ENCODE measurements at places on chromosomes 7 and 10.

- DNase-seq: no peak
These were observed 18.9 kb downstream of the OTUD1 start for GRCh38 chr10:23457632-23458417.

DNA sequence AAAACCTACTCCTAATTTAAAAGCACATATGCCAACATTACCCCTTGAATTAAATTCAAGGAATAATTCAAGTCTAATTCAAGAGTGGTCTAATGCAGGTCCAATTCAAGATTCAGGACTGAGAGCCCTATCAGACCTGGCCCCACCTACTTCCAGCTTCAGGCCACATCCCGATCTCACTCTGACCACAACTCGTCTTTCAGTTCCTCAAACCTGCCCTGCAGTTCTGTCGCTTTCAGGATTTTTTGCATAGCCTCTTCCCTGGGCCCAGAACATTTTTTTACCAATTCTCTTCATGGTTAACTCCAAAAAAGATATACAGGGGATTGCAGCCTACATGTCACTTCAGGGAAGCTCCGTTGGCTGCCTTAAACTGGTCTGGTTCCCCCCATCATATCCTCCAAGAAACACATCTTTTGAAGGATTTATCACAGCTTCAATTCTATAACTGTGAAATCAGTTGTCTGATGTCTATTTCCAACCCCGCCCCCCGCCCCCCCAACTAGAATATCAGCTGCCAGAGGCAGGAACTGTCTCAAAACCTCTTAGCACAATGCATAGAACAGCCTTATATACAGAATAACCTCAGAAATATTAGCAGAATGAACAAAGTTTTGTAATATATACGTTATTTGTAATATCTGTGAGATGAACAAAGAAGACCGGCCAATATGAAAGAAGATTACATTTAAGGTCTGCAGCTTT lies 20.8 kb downstream of the CCDC6 start:
- DNase-seq: peak; percentile 67

- peak; percentile 53 for DNase-seq
These were observed 183.2 kb downstream of the PRPF18 start for GRCh38 chr10:13769946-13770345.

GRCh38 chr7:87866089-87866488 lies 10.1 kb downstream of the SLC25A40 start:
- DNase-seq: no peak

DNA sequence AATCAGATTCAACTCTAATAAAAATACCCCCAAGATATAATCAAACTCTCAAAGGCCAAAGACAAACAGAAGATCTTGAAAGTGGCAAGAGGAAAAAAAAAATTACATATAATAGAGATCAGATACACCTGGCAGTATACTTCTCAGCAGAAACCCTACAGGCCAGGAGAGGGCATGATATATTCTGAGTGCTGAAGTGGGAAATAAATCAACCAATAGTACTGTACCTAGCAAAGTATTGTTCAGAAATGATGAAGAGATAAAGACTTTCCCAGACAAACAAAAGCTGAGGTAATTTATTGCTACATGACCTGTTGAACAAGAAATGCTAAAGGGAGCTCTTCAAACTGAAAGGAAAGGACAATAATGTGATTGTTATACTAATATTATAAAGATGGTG lies 291.9 kb downstream of the SH2D4B start:
- no peak for DNase-seq

- DNase-seq: no peak
These were observed 10.6 kb downstream of the ZYX start for GRCh38 chr7:143391462-143392404.

- no peak for DNase-seq
These were observed 48.5 kb upstream of the ADGRA1 start for GRCh38 chr10:133039107-133039802.

DNA sequence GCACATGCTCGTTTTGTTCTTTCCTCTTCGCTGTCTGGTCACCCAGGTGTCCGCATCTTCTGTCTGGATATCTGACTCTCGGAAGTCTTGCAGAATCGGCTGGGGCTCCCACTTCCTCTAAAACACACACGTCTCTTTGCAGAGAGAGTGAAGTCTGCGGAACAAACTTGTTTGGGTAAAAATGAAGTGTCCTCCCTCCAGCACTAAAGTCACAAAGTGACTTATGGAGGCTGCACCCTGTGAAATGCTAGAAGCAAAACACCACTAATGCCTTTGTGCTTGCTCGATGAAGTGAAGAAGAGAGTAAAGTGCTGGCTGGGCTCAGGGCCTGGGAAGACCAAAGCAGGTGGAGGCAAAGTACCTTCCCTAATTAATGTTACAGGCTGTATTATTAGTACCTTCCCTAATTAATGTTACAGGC lies 71.4 kb downstream of the FGFR2 start:
- DNase-seq: no peak

- peak; percentile 65 for DNase-seq
These were observed 534 bp downstream of the UBE3C start for GRCh38 chr7:157139111-157139809.

DNA sequence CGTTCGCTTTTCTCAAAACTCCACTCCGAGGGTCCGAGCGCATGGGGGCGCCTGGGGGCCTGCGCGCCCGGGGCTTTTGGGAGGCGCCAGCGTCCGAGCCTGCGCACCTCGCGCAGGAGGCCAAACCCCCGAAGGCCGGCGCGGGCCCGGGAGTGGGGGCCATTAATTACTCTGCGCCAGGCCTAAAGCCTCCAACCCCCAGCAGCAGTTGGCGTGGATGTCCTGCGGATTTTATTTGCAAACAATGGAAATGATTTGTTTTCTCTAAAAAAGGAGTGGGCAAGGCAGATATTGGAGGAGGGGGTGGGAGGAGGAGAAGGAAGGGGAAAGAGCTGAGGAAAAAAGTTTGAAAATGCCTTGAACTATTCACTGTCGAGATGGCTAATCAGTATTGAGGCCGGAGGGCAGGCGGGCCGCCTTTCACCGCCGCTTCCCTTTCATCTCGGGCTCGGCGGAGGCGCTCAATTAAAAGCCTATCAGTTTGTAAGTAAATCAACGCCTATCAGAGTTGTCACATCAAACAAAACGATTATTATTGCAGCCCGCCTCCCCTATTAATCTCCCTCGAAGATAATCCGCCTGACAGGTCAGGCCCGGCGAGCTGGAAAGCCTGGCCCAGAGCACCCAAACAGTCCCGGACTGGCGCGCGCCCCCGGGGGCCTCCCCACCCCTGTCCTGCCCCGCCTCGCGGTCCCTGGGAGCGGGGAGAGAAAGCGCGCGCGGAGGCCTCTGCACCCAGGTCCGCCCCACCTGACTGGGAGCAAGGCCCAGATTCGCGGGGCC lies 3.4 kb upstream of the ZNF503 start:
- no peak for DNase-seq

- DNase-seq: no peak
These were observed 533.5 kb downstream of the GPAM start for GRCh38 chr10:111650088-111650487.

DNA sequence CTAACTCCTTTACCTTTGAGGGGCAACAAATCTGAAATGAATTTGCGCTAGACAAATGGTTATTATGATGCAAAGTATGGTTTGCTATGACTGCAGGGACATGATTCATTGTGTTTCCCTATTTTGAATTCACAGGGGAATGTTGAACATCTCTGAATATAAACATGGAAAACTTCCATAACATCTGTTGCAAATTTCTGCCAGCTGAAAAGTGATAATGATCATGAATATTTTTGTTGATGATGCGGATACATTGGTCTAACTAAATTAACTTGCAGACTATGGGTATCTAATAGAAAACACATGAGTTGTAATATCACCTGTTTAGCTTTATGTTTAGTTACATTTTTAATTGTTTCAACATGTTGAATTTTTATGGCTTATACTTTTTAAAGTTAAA lies 1325.5 kb downstream of the REEP3 start:
- no peak for DNase-seq

DNA sequence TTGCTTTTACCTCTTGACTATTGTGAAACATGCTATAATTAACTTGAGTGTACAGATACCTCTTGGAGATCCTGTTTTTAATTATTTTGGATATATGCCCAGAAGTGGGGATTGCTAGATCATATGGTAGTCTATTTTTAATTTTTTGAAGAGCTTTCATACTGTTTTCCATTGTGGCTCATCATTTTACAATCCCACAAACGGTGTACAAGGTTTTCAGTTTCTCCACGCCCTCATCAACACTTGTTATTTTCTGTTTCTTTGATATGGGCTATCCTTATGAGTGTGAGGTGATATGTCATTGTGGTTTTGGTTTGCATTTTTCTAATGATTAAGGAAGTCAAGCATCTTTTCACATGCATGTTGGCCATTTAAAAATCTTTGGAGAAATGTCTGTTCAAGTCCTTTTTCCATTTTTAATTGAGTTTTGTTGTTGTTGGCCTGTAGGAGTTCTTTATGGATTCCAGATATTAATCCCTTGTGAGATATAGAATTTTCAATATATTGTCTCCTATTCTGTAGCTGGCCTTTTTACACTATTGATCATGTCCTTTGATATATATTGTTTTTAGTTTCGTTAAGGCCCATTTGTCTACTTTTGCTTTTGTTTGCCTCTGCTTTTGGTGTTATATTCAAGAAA lies 7.5 kb downstream of the AGK start:
- DNase-seq: peak; percentile 9

DNA sequence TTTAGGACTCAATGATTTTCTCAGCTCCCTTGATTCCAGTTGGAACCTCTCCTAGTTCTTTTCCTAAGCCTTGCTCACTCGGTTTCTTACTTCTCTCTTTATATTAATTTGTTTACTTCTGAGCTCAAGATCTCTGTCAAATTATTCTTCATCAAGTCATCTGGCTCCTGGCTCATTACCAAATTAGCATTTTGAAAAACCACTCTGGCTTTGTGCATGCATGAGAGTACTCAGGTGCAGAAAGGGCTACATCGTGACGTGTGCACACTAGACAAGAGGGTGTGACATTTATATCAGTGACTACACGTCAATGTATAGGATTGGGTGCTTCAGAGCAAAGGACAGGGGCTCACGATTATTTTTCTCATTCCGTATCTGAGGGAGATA lies 645.7 kb upstream of the DPP6 start:
- no peak for DNase-seq

GRCh38 chr7:91894781-91895480 lies 14.4 kb upstream of the MTERF1 start:
- no peak for DNase-seq

GRCh38 chr10:67100951-67101350 lies 175.1 kb downstream of the LRRTM3 start:
- DNase-seq: no peak

GRCh38 chr10:30447125-30447799 lies 13.3 kb downstream of the MAP3K8 start:
- peak; percentile 51 for DNase-seq
